Activated CD8-positive, alpha-beta memory T cell treated with anti-CD3 and anti-CD28 coated beads for 24 hours (primary cell): ENCODE measurements at places on chromosomes 4 and X.

- DNase-seq, result no peak
Measured at GRCh38 chr4:7356667-7357310, 77.9 kb downstream of the PSAPL1 start.

GRCh38 chr4:17500574-17500973 is 11.3 kb downstream of the QDPR start:
- DNase-seq, result no peak

GRCh38 chr4:95084584-95084983 is 326.8 kb downstream of the BMPR1B start:
- DNase-seq, result no peak

DNA sequence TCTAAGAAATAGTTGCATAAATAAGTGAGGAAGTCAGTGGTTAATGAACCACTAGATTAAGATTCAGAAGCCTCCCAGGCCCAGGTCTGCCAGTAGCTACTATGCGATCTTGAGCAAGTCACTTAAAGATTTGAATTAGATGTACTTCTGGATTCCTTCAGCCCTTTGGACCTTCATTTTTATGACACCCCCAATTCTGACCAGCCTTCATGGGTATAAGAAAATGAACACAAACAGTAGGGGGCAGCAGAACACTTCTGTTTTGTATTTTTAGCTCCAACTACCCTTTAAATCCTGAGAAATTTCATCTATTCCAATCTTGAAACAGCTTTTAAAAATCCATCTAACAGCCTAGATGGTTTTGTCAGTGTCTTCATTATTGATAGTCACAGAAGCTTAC is 19.0 kb downstream of the TMEM47 start:
- DNase-seq, result no peak

GRCh38 chr4:83558059-83558653 is 22.2 kb downstream of the GPAT3 start:
- no peak for DNase-seq

DNA sequence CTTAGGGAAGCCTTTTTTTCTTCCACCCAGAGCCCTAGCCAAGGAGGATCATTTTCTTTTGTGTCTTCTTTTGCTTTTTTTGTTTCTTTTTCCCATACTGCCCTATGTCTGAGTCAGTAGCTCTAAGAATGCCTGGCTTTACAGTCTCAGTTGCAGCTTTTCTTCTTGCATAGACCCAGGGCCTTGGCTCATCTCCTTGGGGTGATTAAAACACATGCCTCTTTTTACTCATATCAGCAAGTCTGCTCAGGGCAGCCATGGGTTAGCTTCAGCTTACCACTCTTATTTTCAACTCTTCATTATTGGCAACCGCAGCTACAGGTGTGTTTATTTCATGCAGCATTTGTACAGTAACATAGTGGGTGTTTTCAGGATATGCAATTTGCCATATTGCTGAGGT is 196.5 kb downstream of the STK32B start:
- DNase-seq, result no peak

DNA sequence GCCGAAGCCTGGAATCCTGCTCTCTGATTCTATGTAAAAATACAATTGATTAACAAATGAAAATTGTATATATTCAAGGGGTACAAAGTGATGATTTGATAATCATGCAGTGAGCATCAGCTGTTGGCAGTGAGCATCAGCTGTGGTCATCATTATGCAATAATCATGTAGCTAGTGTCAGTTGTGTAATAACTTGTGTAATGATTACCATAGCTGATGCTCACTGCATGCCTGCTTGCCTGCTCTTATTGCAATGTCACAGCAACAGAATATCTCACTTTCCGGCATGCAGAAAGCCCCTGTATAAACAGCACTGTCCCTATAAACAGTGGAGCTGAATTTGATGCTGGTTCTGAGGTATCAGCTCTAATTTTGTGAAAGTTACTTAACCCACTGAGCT is 46.8 kb downstream of the SULT1B1 start:
- no peak for DNase-seq

GRCh38 chr4:158259955-158260575 is 49.8 kb downstream of the TMEM144 start:
- no peak for DNase-seq

DNA sequence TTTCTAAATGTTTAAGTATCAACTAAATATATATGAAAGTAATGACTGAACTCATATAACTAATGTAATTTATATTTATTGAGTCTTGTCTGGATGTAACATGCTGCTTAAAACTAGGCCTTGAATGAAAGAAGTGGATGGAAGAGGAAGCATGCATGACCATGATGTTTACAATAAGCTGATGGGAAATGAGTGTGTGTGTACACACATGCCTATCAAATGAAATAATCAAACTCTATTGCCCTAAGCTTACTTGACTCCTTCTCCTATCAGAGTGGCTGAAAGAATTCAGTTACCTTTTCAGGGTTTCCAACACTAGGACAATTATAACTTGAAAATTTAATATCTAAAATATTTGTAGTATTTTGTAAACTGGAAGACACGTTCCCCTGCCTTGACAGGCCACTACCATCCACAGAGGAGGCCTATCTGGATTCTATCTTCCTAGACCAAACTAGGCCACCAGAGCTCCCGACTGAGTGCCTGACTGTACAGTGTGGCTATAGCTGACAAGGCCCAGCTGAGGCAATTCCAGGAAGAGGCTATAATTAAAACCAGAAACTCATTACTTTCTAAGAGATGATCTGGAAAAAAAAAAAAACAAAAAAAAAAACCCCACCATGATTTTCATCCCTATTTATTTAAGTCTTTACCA is 7.6 kb downstream of the ARSJ start:
- no peak for DNase-seq

- no peak for DNase-seq
Measured at GRCh38 chr4:122652379-122652778, 31.5 kb upstream of the IL21 start.

DNA sequence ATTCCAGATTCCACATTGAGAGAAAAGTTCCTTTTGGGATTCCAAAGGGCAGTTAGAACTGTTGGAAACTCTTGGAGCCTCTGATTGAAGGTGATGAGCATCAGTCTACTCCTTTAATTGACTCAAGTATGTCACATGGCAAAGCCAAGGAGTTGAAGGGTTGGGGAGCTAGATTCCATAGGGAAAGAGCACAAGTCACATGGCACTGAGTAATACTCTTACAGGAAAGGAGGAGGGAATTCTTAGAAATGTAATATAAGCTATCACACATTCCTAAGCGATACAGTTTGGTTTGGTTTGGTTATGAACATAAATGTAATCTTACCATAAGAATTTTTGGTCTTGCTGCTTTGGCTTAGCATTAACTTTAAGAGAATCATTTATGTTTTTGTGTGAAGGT is 15.7 kb downstream of the SPCS3 start:
- no peak for DNase-seq

- no peak for DNase-seq
Measured at GRCh38 chrX:119194621-119195020, 41.5 kb upstream of the PGRMC1 start.

GRCh38 chrX:39764441-39764914 is 333.3 kb downstream of the BCOR start:
- no peak for DNase-seq

DNA sequence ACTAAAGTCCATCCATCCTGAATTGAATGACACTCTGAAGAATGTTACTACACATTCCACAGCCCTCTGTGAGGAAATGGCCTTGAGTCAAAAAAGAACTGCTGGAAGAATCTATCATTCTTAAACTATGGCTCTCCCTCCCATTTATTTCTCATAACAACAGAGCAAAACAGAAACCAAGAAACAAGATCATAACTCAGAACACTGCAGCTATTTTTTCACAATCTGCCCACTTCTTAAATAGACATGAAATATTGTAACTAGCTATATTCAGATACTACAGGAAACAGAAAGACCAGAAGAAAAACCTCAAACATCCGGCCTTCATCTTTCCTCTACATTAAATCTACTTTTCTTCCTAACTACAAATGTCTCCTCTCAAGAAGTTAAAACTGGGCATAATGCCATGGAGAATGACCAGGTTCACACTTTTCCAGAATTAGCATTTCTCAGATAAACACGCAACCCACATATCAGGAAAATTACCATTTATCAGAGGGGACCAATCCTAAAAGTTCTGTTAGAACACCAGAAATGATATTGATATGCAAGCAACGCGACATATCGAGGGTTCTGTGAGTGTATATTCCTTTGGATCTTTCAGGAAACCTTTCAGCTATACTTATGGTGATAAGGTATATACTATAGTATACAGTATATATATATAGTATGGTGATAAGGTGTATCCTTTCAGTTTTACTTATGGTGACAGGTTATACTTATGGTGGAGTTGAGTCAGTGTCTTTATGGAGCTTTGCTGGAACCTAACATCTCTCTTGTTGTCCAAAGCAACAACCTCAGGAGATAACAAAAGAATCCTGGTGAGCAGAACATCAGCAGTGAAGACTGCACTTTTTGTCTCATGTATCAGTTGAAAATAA is 60.4 kb upstream of the IRF2 start:
- DNase-seq, result no peak
